ENCODE measurements at places on chromosomes 2 and 18. TPM values are rescaled to one million over a fixed set of nuclear protein-coding genes. Genes with fewer than 3 reads are reported as not detected.

- no peak for DNase-seq
Measured at GRCh38 chr2:180955101-180955500, 25.3 kb upstream of the UBE2E3 start.

DNA sequence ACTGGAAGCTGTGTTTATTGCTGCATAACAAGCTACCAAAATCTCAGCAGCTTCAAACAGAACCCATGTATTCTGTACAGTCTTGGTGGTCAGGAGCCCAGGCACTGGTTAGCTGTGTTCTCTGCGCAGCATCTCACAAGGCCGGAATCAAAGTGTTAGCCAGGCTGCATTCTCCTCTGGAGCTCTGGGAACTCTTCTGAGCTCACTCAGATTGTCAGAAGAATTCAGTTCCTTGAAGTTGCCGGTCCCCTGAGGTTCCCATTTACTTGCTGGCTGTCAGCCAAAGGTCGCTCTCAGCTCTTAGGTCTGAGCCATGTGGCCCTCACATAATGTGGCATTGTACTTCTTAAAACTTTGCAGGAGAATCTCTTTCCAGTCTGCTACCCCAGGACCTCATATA is 123.6 kb upstream of the SMIM21 start:
- no peak for DNase-seq

- peak; percentile 41 for DNase-seq
Measured at GRCh38 chr2:132392221-132392620, 24.4 kb upstream of the GPR39 start.

GRCh38 chr2:119455066-119455718 is 23.5 kb downstream of the TMEM37 start:
- no peak for DNase-seq

DNA sequence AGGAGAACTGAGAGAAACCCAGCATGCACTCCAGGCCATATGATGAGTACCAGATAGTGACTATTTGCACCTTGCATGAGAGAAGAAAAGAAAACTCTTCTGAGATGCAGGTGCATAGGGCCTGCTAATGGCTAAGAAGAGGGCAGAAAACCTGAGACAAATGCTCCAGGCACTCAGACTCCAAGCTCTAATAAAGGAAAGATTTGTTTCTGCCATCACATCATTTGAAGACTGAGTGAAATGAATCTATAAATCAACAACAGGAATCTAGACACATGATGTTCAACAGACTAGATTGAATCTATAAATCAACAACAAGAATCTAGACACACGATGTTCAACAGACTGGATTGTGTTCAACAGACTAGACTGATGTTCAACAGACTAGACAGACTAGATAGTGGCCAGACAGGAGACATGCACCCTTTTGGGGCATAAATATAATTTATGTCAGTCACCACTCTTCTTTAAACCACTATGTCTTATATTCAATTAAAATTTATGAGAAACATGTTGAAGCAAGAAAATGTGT is 482.7 kb upstream of the UBE2E3 start:
- DNase-seq = no peak

DNA sequence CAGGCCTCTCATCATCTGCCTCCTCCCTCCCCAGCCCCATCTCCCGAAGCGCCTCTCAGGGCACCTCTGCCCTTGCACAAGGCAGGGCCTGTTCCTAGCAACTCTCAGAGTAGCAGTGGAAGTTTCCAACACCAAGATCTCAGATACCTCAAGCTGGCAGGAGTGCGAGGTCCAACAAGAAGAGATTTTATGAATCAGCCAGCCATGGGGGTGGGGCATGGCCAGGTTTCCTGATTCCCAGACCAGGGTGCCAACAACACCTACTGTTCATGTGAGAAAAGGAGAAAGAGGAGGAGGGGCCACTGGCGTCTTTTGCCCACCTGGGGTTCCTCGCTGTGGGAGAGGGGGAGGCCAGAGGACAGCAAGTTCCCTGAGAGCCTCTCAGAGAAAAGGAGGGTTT is 6.6 kb upstream of the STEAP3 start:
- no peak for DNase-seq

DNA sequence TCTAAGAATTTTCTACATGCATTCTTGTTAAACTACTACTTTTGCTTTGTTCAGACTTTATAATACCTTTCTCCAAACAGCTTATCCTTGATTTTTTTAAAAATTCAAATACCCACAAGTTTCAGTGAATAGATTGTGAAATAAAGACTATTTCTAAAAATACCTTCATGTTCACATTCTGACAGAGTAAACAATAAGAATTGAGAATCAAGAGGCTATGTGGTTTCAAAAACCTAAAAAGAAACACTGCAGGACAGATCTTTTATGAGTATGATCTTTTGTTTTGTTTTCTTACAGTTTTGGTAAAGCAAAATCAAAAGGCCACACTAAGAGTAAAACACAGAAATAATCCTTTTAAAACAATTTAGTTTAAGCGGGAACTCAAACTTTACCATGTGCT is 21.2 kb downstream of the ALS2 start:
- DNase-seq = no peak

DNA sequence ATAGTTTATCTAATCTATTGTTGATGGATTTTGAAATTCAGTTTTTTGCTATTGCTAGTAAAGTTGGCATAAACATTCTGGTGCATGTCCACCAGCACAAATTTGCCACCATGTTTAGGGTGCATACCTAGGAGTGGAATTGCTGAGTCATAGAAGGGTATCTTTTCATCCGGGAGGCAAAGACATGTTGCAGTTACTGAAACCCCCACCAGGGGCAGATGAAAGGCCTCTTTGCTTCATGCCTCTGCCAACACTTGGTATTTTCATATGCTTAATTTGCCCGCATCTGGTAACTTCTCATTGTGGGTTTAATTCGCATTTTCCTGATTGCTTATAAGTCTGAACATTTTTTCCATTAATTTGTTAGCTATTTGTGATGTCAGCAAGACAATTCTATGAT is 8.2 kb downstream of the DCC start:
- DNase-seq = no peak

DNA sequence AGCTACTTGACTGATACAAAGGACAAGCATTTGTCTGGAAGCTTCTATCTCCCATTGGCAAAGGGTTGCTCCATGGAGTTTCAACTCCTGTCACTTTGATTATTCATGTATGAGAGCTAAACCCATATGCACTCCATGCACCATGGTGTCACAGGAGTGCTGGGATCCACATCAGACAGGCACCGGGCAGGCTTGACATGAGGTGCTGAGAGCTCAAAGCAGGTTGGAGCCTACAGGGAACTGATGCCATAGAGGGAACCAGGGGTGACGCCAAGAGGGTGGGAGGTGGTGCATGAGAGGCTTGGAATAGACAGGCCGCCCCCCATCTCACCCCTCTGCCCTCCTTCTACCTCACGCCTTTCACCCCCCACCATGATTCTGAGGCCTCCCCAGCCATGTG is 199.8 kb upstream of the CCDC68 start:
- DNase-seq = no peak

DNA sequence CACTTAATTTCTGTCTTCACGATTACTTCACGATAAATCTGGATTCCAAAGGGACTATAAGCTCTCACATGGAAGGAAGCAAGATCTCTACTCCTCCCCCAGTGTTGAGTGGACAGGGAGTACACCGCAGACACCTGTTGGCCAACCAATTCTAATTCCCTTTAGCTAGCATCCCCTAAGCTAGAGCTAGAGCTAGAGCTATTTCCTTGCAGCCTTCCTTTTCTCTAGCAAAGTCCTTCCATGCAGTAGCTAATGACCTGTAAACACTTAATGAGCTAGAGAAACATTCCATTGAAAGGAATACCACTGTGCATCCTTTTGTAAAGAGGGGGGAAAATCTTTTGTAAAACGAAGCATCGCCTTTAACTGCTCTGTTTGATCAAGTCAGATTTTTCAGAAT is 56.5 kb downstream of the BCL11A start:
- DNase-seq = no peak

GTF2A1L gene
- 0.25 TPM for polyA plus RNA-seq

TBC1D8 gene
- 45.3 TPM for polyA plus RNA-seq

CFAP65 gene
- polyA plus RNA-seq = 0.28 TPM

SPAG16 gene
- 71.7 TPM for polyA plus RNA-seq

DLX1 gene
- 0.43 TPM for polyA plus RNA-seq

C2orf15 gene
- polyA plus RNA-seq = 12.8 TPM

All from left kidney (tissue), 8 donors.